IMR-90 (cell line): ENCODE measurements at places on chromosomes 2 and 18. TPM values are rescaled to one million over a fixed set of nuclear protein-coding genes. Genes with fewer than 3 reads are reported as not detected.

- H3K27ac ChIP-seq: no peak overlapping the region
- no peak overlapping the region for H3K4me3 ChIP-seq
- H3K27me3 ChIP-seq: peaks cover 4% of the 10 kb centered on the region; the same call in 1 of the 2 replicates
- H3K36me3 ChIP-seq: no peaks in the 10 kb centered on the region
- DNase-seq: peak; percentile 22
Measured at GRCh38 chr18:389658-390357, 110.7 kb downstream of the COLEC12 start.

DNA sequence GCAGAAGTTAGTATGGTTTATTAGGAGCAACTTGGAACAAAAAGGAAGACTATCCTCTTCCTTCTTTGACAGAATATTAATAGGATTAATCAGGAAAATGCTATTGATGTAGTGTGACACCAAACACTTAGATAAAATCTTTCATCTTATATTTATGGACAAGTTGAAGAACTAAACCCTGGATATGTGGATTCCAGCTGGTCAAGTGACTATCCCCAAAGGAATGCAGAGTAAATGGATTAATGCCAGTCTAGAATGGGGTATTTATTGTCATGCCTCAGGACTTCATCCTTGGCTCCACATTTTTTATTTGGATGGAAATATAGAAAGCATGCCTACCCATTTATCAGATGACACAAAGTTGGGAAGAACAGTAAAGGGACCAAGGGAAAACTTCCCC lies 124.0 kb upstream of the TTC39C start:
- DNase-seq: peak; percentile 56
- H3K4me1 ChIP-seq: peaks cover 1% of the 10 kb centered on the region; the same call in 1 of the 2 replicates
- H3K27ac ChIP-seq: no peak overlapping the region
- H3K36me3 ChIP-seq: no peaks in the 10 kb centered on the region

DNA sequence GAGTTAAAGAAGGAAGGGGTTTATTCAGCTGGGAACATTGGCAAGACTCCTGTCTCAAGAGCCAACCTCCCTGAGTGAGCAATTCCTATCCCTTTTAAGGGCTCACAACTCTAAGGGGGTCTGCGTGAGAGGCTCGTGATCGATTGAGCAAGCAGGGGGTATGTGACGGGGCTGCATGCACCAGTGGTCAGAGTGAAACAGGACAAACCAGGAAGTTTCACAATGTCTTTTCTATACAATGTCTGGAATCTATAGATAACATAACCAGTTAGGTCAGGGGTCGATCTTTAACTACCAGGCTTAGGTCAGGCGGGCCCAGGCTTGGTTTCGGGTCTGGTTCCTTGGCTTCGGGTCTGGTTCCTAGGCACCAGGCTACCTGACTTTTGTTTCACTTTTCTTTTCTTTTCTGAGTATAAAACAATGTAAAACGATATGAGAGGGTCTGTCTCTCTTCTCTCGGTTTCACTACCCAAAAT lies 30.1 kb upstream of the LIPG start:
- no peaks in the 10 kb centered on the region for H3K36me3 ChIP-seq
- H3K4me1 ChIP-seq: 0 out of 2 replicates have a peak, but pooled peaks cover 2% of the 10 kb centered on the region
- DNase-seq: no peak

DNA sequence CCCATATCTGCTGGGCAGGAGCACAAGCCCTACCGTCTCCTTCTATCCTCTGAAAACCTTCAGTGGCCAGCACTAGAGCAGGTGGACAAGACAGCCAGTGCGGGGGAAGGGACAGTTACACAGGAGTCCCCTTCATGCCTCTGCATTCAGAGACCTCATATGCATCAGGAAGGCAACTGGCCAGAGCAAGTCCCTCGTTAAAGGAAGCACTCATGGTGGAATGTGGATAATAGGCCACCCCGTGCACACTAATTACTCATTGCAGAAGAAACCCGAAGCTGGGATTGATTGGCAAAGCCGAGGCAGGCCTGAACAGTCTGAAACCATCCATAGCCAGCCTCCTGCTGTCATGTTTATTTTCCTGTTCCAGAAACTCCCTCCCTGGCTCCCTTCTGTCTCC lies 11.2 kb downstream of the KIAA2012 start:
- peaks cover 4% of the 10 kb centered on the region for H3K4me1 ChIP-seq
- no peak overlapping the region for H3K27ac ChIP-seq
- no peak overlapping the region for H3K4me3 ChIP-seq
- H3K36me3 ChIP-seq: no peaks in the 10 kb centered on the region

GRCh38 chr2:205948496-205948837 lies 137.5 kb downstream of the INO80D start:
- no peaks in the 10 kb centered on the region; the same call in 1 of the 2 replicates for H3K4me1 ChIP-seq
- no peak overlapping the region for H3K4me3 ChIP-seq
- no peaks in the 10 kb centered on the region for H3K36me3 ChIP-seq
- no peak for DNase-seq
- H3K27ac ChIP-seq: no peak overlapping the region

DNA sequence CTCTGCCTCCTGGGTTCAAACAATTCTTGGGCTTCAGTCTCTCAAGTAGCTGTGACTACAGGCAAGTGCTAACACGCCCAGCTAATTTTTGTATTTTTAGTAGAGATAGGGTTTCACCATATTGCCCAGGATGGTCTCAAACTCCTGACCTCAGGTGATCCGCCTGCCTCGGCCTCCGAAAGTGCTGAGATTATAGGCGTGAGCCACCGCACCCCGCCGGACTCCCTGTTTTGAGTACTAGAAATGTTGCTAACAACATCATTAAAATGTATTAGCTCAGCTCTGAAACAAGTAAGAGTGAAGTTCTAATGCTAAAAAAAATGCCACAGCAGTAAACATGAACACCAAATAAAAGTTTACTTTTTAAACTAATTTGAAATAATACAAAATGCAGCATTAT lies 937.7 kb downstream of the CPS1 start:
- H3K27me3 ChIP-seq: no peaks in the 10 kb centered on the region
- H3K36me3 ChIP-seq: no peaks in the 10 kb centered on the region
- DNase-seq: no peak
- no peak overlapping the region for H3K27ac ChIP-seq

GRCh38 chr18:33901894-33902512 lies 322.7 kb downstream of the NOL4 start:
- no peak overlapping the region for H3K27ac ChIP-seq
- no peaks in the 10 kb centered on the region for H3K27me3 ChIP-seq
- no peaks in the 10 kb centered on the region for H3K36me3 ChIP-seq

The TMEM247 gene
- not detected in 2 replicates for total RNA-seq

The CYP1B1 gene
- total RNA-seq: 1.1 and 1.9 TPM in 2 replicates
